ENCODE measurements at places on chromosomes 3 and 15. TPM values are rescaled to one million over a fixed set of nuclear protein-coding genes. Genes with fewer than 3 reads are reported as not detected.
A peak's percentile ranks its signal among the peaks of the same experiment; 100 is the strongest.

- DNase-seq: no peak
These were observed 3.4 kb downstream of the ANKRD28 start for GRCh38 chr3:15794303-15794771.

DNA sequence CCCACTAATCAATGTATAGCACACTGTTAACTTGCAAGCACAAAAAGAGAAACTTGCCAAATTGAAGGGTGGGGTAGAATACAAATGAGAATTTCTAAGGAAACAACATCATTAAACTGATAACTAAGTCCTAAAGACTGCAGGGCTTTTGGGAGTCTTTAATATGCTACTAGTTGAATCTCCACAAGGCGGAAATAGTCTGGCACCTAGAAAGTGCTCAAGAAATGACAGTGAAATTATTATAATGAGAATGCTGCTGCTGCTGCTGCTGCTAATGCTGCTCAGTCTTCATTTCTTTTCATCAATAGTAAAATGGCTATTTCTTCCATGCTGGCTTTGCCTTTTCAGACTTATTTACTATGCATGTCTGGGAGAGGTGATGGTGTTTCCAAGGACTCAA lies 91.8 kb downstream of the BTD start:
- DNase-seq: no peak

DNA sequence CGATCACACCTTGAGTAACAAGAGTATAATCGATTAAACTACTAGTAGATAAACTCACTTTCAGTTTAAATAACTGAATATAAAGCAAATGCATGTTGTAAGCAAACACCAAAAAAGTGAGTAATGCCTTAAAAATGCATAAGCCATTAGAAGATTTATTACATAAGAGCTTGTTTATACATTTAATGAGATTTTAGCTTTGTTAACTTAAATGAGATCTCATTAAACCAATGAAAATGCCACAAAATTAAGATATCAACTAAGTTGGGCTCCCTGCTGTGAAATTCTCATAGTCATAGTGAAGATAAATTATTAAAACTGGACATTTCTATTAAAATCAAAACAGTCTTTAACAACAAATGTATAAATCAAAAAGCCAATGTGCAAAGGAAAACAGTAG lies 701.2 kb downstream of the NLGN1 start:
- DNase-seq: no peak

DNA sequence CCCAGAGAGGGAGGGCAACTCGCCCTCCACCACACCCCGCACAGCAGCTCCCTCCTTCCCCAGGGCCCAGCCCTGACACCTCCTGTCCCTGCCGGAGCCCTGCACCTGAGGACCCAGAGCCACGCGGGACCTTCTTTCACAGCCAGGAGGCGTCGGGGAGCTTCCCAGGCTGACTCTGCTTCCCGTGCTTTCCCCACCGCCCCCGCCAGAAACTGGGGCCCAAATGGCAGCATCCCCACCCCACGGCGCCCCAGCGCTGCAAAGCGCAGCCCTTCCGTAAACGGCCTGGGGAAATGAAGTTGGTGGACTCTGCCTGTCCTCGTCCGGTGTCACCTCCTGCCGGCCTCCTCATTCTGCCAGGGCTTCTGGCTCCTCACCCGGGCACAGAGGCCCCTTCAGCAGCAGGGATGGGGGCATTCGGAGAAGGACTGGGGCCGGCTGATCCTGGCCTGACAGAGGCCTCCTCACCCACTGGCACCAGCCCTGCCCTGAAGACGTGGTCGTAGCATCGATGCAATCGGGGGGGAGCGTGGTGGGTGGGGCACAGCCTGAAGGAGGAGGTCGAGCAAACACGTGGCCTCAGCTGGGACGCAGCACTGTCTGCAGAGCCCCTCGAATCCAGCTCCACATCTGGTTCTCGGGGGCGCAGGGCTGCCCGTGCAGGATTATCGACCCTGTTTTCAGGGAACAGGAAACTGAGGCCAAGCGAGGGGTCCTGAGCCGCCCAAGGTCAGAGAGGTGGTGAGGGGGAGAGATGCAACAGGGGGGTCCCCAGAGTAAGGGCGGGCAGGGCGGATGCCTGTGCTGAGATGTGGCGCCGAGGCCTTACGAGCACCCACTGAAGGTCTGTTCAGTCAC lies 235.4 kb downstream of the XXYLT1 start:
- DNase-seq: peak; percentile 76

DNA sequence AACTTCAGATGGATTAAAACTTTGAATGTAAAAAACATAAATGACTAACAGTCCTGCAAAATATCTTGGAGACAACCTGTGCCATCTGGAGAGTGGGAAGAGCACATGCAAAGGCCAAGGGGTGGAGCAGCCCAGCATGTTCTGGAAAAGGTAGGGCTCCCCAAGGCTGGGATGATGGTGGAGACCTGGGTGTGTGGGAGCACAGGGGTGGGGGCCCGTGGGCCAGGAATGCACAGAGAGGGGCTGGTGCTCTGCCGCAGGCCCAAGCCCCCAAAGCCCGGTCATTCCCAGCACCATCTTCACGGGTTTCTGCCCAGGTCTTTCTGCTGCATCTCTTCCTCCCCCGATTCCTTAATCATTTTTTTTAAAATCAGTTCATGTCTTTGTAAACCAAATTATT lies 9.7 kb upstream of the GATA2 start:
- peak; percentile 22 for DNase-seq

GRCh38 chr3:37970802-37971201 lies 19.8 kb upstream of the VILL start:
- no peak for DNase-seq

Gene LOXL1
- 9.1 TPM for total RNA-seq

Gene CDV3
- 167 TPM for total RNA-seq

Gene GFM1
- total RNA-seq: 47.1 TPM

Gene DUOXA2
- total RNA-seq: not detected

Data from H9 (cell line).